ENCODE measurements at places on chromosomes 1 and 21.

DNA sequence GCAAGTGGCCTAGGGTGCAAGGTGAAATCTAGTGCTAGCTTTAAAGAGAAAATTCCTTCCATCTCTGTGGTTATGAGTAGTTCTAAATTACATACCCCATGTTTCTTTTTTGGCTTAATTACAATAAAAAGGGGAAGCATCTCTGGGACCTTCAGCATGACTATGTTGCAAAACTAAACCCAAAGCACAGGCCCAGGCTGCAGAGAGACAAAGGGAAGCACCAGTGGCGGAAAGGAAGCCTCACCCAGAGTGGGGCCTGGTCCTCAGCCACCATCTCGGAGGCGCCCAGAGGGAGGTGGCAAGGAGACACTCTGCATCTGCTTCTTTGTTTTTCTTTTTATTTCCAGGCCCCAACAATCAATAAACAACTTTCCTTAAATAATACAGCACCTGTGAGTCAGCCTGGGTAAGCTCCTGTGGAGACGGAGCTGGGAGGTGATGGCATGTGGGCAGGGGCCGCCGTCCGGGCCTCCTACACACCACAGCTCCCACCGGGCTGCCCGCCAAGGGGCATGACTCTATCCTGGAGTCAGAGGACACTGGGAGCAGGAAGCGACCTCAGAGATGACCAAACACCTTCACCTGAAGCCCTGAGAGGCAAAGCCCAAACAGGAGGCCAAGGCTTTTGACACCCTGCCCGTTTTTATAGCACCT is 21.7 kb downstream of the ITPKB start:
- DNase-seq: no peak

DNA sequence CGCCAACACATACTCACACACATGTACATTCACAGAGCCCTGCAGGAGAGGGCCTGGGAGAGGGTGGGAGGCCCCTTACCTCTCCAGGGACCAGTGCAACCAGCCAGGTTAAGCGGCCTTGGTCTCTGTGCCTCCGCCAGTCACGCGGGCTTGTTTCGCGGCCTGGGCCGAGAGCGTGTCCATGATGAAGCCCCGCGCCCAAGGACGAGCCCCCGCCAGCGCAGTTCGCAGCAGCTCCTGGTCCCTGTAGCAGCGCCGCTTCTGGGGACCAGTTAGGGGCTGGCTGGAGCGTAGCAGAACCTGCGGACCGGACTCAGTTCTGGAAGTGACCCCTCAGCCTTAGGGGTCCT is 7.3 kb upstream of the FAM167B start:
- no peak for DNase-seq

DNA sequence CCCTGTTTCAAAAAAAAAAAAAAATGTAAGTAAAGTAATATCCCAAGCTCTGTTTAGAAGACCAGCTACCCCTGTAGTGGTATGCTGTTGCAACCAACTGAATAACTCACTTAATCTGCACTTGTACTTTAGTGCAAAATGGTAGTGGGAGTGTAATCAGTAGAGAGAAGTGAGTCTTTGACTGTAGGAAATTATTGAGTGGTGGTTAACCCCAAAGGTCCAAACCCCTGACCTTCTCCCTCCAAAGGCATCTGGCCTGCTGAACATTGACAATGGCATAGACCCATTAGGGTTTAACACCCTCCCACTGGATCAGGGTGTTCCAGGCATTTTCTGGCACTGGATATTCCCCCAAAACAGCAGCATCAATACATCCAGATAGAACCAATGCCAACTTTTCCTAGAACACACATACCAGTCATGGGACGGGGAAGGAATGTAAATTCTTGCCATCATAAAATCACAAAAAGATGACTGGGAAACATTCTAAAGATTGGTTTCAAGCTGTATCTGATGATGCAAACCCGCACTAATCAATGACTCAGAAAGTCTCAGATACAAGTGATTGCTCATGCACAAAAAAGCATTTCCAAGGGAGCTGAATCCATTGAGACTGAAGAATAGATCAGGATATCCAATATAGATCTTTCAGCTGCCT is 110.3 kb downstream of the MRPL39 start:
- no peak for DNase-seq

- DNase-seq: no peak
Measured at GRCh38 chr1:7558041-7558461, 213.0 kb upstream of the VAMP3 start.

- DNase-seq: no peak
Measured at GRCh38 chr1:62841587-62842169, 57.7 kb downstream of the ATG4C start.

DNA sequence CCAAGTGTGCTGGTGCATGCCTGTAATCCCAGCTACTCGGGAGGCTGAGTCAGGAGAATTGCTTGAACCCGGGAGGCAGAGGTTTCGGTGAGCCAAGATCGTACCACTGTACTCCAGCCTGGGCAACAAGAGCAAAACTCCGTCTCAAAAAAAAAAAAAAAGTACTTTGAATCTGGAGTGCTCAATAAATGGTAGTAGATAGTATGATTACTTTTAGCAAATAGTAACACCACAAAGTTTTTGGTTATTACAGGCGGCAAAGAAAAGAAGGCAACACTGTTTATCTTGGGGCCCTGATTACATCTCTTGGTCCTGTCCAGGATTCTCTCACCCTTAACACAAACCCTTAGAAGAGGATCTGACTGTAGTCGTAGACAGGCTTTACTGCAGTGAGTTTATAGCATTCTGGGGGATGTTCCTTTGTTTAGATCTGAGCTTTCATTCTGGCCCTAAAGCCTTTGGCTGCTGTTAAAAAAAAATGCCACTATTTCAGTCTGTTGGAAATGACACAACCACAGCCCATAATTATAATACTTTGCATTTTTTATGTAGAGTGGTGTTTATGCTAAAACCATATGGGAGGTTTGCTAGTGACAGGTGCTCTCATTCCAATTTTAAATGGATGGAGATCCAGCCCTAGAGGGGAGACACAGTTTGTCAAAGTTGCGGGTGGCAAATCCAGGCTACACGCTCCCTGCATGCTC is 79.7 kb upstream of the SLC2A1 start:
- DNase-seq: no peak

DNA sequence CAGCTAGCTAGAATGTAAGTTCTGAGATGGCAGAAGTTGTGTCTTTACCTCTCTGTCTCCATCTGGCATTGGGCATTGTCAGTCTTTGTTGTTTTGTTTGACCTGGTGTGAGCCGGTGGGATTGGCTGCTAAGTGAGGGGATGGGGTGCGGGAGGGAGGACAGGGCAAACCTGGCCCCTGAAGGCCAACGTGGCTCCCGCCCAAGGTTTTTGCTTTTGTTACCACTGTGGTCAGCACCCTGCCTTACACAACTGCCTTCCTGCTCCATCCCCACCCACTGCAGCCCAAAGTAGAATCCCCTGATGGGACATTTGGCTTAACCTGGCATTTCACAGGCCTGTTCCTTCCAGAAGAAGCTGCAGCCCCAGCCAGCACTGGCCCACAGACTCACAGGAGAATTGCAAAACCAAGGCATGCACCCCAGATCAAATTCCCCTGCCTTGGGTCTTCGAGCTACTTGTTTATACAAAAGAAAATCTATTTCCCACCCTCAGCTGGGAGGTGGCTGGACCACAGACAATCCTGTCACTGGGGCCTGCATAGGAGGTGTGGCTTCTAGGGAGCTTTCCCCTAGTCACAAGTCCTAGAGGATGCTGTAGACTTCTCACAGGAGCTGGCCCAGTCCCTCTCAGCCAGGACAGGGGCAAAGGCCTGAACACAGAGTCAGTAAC is 147.5 kb downstream of the TRABD2B start:
- no peak for DNase-seq

Data from activated CD8-positive, alpha-beta memory T cell treated with anti-CD3 and anti-CD28 coated beads for 1 hour (primary cell).